ENCODE measurements at places on chromosomes 3 and 15. TPM values are rescaled to one million over a fixed set of nuclear protein-coding genes. Genes with fewer than 3 reads are reported as not detected.
A peak's percentile ranks its signal among the peaks of the same experiment; 100 is the strongest.

The CCNB2 gene
- 374 TPM for total RNA-seq

The ADPRH gene
- total RNA-seq: 0.77 TPM

The GPR176 gene
- total RNA-seq: 20.6 TPM

The C3orf22 gene
- not detected for total RNA-seq

The CPEB1 gene
- total RNA-seq: 2.1 TPM

The CNTN6 gene
- 2.2 TPM for total RNA-seq

The OR5H14 gene
- not detected for total RNA-seq

DNA sequence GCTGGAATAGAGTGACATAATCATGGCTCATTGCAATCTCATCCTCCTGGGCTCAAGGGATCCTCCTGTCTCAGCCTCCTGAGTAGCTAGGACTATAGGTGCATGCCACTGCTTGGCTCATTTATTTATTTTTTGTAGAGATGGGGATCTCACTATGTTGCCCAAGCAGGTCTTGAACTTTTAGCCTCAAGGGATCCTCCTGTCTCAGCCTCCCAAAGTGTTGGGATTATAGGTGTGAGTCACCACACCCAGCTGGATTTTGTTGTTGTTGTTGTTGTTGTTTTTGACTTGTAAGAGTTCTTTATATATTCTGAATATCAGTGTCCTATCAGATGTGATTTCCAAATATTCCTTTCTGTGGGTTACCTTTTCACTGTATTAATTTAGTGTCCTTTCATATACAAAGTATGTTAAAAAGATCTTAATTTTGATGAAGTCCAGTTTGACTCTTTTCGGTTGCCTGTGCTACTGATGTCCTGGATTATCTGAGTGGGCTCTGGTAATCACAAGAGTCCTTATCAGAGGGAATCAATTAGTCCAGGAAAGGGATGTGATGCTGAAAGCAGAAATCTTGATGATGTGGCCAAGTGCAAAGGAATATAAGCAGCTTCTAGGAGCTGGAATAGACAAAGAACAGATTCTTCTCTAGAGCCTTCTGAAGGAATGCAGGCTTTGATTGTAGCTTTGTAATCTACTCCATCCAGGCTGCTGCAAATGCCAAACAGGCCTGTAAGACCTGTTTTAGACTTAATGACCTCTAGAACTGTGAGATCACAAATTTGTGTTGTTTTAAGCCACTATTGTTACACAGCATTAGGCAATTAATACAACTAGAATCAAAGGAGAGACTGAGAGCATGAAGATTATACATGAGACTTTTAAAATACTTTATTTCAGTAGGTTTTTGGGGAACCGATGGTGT, 30.2 kb downstream of the NCK1 start:
- no peak for DNase-seq
- H3K36me3 ChIP-seq: no peaks in the 10 kb centered on the region
- no peaks in the 10 kb centered on the region for H3K27me3 ChIP-seq
- H3K27ac ChIP-seq: no peak overlapping the region

GRCh38 chr3:187822402-187822801, 77.1 kb upstream of the BCL6 start:
- no peaks in the 10 kb centered on the region for H3K27me3 ChIP-seq
- no peak overlapping the region for H3K27ac ChIP-seq
- DNase-seq: no peak
- H3K36me3 ChIP-seq: no peaks in the 10 kb centered on the region
- no peak overlapping the region for H3K4me3 ChIP-seq
- H3K4me1 ChIP-seq: no peaks in the 10 kb centered on the region

DNA sequence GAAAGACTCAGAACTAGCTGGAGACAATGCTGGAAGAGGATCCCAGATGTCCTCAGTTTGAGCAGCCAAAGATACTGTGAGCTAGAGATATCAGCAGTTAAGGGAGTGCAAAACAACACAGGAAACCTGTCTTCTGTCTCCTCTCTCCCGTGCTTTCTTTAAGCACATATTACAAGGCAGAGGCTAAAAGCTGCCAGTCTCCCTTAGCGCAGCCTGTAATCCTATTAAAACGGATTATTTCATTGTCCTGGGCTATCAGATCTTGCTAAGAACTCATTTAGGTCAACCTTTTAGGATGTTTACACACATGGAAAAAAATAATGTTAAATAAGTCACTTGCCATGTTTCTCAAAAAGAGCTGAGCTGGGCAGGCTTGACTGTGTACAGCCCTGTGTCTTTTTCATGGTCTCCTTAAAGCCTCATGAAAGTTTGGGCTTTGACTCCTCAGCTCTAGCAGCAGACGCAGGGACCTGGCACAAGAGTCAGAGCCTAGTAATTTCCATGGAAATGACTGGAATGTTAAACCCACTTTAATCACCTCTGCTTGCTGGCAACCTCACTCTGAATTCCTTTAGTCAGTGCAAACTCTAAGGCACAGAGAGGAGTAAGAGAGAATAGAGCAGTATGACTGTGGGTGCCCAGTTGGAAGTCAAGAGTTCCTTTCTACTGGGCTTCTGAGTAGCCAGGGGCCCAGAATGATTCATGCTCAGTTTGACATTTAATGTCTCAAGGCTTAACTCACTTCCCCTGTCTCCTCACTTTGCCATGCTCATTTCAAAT, 491.9 kb downstream of the NTRK3 start:
- H3K36me3 ChIP-seq: no peaks in the 10 kb centered on the region
- no peak overlapping the region for H3K4me3 ChIP-seq
- no peaks in the 10 kb centered on the region for H3K27me3 ChIP-seq
- H3K4me1 ChIP-seq: peaks cover 28% of the 10 kb centered on the region
- DNase-seq: peak; percentile 83
- H3K27ac ChIP-seq: peak overlapping the region; percentile 81

DNA sequence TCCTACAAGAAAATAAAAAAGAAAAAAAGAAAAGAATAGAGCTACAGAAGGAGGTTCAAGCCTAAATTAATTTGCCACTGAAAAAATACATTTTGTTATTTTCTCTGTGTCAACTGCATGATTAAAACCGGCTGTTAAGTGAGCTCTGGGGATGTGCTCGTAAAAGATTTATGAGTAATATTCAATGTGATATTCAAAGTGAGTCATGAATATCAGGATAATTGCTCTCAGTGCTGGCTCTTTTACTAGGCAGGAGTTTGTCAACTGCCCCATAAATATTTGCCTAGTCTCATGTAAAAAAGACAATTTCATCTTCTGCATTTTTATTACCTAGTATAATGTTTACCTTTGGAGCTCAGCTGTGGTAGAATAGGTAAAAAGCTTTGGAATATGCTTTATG, 78.9 kb downstream of the CDIN1 start:
- no peaks in the 10 kb centered on the region for H3K4me1 ChIP-seq
- no peak overlapping the region for H3K4me3 ChIP-seq
- no peaks in the 10 kb centered on the region for H3K27me3 ChIP-seq
- no peaks in the 10 kb centered on the region for H3K36me3 ChIP-seq
- DNase-seq: no peak
- H3K27ac ChIP-seq: no peak overlapping the region

DNA sequence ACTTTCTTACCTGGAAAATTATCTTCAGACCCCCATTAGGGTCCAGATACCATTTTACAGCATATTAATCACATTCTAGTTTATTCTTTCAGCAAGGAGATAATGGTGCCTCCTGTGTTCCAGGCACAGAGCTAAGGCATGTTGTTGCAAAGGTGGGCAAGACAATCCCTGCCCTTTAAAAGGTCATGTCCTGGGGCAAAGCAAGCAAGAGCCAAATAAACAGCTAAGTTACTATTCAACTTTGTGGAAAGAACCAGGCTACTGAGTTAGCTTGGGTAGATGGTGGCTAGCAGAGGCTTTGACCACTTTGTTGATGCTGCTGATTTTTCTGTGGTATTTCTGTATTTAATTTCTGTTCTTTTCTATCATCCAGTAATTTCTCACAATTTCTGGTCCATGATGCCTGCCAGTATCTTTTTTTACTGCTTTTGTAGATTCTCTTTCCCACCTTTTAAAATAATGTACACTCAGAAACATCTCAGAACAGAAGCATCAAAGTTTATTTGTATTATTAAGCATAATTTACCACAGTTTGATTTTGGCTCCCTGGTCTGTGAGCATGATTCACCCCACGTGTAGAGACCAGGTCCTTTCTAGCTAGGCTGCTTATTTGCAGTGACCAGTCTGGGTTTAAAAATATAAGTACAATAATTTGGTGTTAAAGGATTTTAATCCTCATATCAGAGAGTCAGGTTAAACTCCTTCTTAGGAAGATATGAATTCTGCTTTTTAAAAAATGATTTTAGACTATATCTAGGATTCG, 71.5 kb downstream of the LRRC28 start:
- H3K4me3 ChIP-seq: no peak overlapping the region
- no peaks in the 10 kb centered on the region for H3K4me1 ChIP-seq
- no peak overlapping the region for H3K27ac ChIP-seq
- H3K36me3 ChIP-seq: no peaks in the 10 kb centered on the region

- no peak overlapping the region for H3K27ac ChIP-seq
- H3K4me3 ChIP-seq: no peak overlapping the region
- no peak for DNase-seq
- no peaks in the 10 kb centered on the region for H3K36me3 ChIP-seq
- peaks cover 4% of the 10 kb centered on the region for H3K4me1 ChIP-seq
Observed at GRCh38 chr3:45029661-45030060, 3.6 kb downstream of the CLEC3B start.

GRCh38 chr3:425079-425478, 228.5 kb downstream of the CHL1 start:
- H3K4me3 ChIP-seq: no peak overlapping the region
- H3K4me1 ChIP-seq: no peaks in the 10 kb centered on the region
- DNase-seq: no peak
- H3K27ac ChIP-seq: no peak overlapping the region
- no peaks in the 10 kb centered on the region for H3K36me3 ChIP-seq

DNA sequence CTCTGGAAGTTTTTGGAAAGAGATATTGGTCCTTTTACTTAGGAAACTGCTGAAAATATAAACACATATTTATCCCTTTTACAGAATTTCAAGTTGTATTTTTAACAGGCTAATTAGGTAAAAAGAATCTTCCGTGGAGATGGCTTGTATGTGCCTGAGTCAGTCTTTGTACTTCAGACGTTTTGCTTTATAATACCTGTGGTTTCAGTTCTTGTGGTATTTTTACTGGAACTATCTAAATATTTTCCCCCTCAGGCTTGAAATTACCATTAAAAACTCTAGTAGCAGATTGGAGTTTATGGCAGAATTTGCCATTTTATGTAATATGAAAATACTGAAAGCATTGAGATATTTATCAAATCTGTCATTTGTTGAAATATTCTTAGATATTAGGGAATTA, 151.6 kb upstream of the CGNL1 start:
- H3K36me3 ChIP-seq: no peaks in the 10 kb centered on the region
- H3K27me3 ChIP-seq: no peaks in the 10 kb centered on the region
- H3K4me1 ChIP-seq: peaks cover 30% of the 10 kb centered on the region
- no peak overlapping the region for H3K4me3 ChIP-seq
- DNase-seq: no peak

GRCh38 chr15:31435261-31435911, 108.8 kb downstream of the KLF13 start:
- H3K36me3 ChIP-seq: no peaks in the 10 kb centered on the region
- peaks cover 6% of the 10 kb centered on the region for H3K27me3 ChIP-seq
- peak; percentile 73 for DNase-seq
- H3K27ac ChIP-seq: no peak overlapping the region
- H3K4me1 ChIP-seq: no peaks in the 10 kb centered on the region

GRCh38 chr3:97241417-97241816, 427.0 kb downstream of the EPHA6 start:
- no peak overlapping the region for H3K4me3 ChIP-seq
- no peak overlapping the region for H3K27ac ChIP-seq
- no peaks in the 10 kb centered on the region for H3K27me3 ChIP-seq
- no peak for DNase-seq

DNA sequence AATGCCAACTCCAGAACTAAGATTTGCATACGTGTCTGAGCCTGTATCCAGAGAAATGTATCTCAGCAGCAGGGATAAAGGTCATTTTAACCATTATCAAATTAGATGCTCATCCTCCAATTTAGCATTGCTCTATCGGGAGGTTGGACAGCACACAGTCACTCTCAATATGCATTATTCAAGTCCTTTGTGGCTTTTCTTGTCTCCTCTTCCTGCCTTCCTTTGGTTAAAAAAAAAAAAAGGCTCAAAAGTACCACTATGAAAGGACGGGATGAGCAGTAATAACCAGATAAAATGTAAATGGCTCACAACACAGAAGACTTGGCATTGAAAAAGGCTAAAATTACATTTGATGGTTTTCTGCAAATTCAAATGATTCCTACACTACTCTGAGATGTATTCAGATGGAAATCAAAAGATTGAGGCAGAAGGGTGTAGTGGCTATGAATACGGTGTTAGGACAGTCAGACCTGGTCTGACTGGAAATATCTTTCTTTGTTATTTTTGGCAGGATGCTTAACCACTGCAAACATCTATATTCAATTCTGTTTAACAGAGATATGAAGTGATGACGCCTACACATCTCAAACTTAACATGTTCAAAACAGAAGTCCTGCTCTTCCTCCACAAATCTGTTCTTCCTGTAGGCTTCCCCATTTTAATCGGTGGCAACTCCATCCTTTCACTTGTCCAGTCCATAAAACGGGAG, 109.6 kb downstream of the ADAMTS9 start:
- H3K4me1 ChIP-seq: peaks cover 7% of the 10 kb centered on the region
- no peak overlapping the region for H3K4me3 ChIP-seq
- no peaks in the 10 kb centered on the region for H3K36me3 ChIP-seq
- H3K27me3 ChIP-seq: no peaks in the 10 kb centered on the region

GRCh38 chr3:144182501-144182900, 210.9 kb downstream of the DIPK2A start:
- no peak for DNase-seq
- no peaks in the 10 kb centered on the region for H3K36me3 ChIP-seq
- H3K4me3 ChIP-seq: no peak overlapping the region
- H3K4me1 ChIP-seq: no peaks in the 10 kb centered on the region

- no peaks in the 10 kb centered on the region for H3K36me3 ChIP-seq
- peaks cover 23% of the 10 kb centered on the region for H3K4me1 ChIP-seq
- H3K27ac ChIP-seq: no peak overlapping the region
- no peak overlapping the region for H3K4me3 ChIP-seq
Observed at GRCh38 chr3:135157045-135157740, 362.1 kb downstream of the EPHB1 start.

DNA sequence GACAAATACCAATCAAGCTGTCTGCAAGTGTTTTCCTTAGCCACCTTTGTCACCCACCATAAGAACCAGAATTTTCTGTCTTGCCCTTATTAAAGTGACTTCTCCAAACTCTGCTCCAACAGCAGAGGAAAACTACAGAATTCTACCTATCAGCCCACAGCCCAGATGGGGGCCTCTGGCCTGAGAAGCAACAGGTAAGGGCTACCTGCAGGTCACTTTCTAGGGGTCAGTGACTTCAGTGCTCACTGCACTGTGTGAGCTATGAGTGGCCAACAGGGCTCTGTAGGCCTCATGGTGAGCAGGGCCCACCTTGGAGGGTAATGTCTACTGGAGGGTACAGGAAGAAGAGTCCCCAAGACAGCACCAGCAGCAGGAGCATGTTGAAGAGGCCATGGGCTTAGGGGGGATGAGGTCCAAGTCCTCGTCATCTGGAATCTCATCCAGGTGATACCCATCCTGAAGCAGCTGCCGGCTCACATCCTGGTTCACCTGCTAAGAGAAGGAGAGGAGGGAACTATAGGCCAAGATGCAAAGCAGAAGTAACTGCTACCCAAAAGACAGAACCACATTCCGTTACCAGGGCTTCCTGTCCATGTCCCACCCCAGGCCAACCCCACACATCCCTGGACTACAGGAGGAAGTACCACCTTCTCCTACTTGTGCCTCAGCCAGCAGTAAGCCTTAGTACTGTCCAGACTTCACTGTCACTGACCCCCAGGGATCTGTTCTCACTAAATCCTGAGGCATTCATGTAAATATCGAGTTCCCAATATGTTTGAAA, 4.2 kb downstream of the FAM219B start:
- peaks cover 11% of the 10 kb centered on the region for H3K36me3 ChIP-seq
- H3K4me3 ChIP-seq: no peak overlapping the region
- H3K27me3 ChIP-seq: no peaks in the 10 kb centered on the region
- DNase-seq: no peak
- H3K4me1 ChIP-seq: peaks cover 9% of the 10 kb centered on the region

GRCh38 chr15:28868744-28869345, 16.9 kb upstream of the APBA2 start:
- H3K4me3 ChIP-seq: no peak overlapping the region
- no peak for DNase-seq
- no peak overlapping the region for H3K27ac ChIP-seq

Data from neural progenitor cell (in vitro differentiated cells).